Lung (tissue), 17 donors: ENCODE measurements at places on chromosomes 1 and 21.
A peak's percentile ranks its signal among the peaks of the same experiment; 100 is the strongest.

DNA sequence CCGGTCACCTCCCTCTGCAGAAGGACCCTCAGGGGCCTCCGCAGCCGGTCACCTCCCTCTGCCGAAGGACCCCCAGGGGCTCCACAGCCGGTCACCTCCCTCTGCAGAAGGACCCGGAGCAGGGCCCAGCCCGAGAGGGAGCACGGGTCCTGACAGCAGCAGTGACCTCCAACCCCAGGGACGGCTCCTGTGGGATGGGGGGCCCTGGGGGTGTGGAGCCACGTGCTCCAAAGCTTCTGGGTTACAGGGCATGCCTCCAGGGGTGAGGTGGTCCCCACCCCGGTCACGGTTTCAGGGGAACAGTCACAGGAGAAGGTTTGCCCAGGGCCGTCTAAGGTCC lies 40.3 kb downstream of the SLC19A1 start:
- DNase-seq, result no peak

DNA sequence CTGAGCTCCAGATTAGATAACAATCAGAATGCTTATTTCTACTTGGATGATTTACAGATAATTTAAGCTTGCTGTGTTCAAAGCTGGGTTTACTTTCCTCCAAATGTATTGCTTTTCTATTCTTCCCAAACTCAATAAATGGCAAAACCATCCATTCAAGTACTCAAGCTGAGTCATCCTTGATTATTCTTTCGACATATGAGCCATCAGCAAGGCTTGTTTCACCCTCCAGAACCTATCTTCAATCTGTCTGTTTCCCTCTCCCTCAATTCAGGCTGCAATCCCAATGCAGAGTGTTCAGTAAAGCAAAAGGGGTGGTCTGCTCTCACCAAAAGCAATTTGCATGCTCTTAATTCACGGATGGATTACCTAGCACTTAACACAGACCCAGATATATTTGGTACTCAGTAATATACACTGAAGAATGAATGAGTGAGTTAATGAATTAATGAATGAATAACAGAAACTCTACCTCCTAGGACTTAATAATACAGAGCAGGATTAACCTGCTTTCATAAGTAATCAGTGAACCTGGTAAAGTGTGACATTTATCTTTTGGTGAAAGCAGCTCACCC lies 41.9 kb downstream of the DDR2 start:
- no peak for DNase-seq

GRCh38 chr1:91650764-91651163 lies 150.1 kb downstream of the CDC7 start:
- peak; percentile 89 for DNase-seq

GRCh38 chr1:160724465-160725242 lies 13.0 kb upstream of the CD48 start:
- no peak for DNase-seq

GRCh38 chr1:199978408-199978940 lies 49.0 kb upstream of the NR5A2 start:
- DNase-seq, result no peak

GRCh38 chr1:19710825-19711611 lies 46.3 kb downstream of the HTR6 start:
- no peak for DNase-seq

DNA sequence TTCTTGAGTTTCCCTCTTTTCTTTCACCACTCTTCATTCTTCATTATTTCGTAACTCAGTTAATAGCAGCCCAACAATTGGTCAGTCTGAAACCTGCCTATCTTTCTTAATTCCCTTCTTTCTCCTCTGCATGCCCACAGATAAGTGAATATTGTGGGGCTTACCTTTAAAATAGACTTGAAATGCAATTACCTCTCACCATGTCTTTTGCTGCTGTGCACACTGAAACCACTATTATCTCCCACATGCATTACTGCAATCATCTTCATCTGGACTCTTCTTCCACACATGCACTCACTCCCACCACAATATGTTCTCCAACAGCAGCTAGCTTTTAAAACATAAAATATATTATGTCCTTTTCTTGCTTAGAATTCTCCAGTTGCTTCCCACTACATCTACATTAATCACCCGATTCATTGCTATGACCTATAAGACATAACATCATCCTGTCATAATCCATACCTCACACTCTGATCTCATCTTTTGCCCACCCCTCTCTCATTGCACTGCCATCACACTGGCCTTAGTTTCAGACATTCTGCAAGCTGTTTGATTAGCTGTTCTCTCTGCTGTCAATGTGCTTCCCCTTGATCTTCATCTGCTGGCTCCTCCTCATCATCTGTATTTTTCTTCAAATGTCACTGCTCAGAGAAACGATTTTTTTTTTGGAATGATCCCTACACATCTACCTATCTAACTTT lies 304.8 kb downstream of the PTPRC start:
- DNase-seq, result no peak

DNA sequence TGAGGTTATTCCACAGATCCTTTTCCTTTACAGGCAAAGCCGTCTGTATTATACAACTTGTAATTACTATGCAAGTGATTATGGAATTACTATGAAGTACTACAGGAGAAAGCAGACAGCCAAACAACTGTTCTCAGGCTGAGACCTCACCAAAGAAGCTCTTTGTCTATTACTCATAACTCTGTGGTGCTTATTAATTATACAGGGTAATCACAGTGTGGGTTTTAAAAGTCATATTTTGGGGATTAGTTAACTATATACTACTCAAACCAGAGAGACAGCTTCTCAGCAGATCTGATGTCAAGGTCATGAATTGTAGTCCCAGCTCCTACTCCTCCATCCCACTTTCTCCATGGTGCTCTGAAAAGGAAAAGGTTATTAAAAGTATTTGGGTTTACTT lies 49.6 kb downstream of the CTTNBP2NL start:
- DNase-seq, result no peak

DNA sequence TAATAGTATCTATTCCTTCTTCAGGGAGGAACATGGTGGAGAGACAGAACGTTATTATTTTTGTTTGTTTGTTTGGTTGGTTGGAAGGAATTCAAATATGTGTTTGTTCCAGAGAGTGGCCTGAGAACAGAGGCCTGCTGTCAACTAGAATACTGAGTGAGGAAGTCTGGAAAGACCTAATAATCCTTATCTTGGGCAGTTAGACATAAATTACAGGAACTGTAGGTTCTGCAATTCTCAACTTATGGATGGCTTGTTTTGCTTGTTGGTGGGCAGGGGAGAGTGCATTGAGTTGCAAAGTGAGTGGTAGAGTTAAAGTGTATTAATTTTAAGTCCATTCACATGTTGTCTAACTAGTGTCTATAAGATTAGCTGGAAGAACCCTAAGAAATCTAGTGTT lies 197.6 kb downstream of the BACH1 start:
- no peak for DNase-seq

DNA sequence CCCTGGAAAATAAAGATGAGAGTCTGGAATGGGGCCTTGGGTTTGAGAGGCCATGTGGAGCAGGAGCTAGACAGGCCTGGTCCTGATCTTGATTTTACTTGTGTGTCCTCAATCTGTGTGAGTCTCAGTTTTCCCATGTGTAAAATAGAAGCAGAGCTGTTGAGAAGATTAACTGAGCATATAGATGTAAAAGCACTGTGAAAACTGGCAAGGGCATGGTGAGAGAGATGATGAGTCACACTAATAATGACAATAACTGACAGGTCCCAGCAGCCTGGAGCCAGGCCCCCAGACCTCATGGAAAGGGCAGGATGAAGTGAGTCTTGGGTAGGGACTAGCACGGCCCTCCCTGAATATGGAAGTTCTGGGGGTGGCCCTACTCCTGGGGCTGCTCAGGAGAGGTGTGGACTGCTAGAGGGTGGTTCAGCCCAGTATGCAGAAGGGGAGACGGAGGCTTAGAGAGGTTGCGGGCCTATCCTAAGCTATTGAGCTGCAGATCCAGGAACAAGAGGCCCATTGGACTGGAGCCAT lies 2.8 kb upstream of the AHDC1 start:
- DNase-seq, result no peak

GRCh38 chr1:87464022-87464490 lies 135.4 kb downstream of the LMO4 start:
- DNase-seq, result peak; percentile 54

DNA sequence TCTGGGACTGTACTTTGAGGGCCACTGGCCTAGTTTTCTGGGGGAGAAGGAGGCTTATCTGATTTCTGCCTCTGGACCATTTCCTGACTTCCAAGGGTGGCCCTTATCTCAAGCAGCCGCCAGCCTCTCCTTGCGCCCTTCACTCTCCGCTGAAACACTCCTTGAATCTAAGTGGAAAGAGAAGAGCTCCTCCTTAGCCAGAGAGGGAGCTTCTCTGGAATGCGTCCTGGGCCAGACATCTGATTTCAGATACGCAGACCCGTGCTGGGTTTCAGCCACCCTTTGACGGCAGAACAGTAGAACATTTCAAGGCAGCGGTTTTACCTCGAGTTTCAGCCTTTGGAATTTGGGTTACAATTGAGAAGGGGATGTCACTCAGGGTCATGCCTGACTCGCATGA lies 308.0 kb downstream of the CAMTA1 start:
- DNase-seq, result no peak

- no peak for DNase-seq
Measured at GRCh38 chr1:192559115-192560006, 16.2 kb upstream of the RGS1 start.

DNA sequence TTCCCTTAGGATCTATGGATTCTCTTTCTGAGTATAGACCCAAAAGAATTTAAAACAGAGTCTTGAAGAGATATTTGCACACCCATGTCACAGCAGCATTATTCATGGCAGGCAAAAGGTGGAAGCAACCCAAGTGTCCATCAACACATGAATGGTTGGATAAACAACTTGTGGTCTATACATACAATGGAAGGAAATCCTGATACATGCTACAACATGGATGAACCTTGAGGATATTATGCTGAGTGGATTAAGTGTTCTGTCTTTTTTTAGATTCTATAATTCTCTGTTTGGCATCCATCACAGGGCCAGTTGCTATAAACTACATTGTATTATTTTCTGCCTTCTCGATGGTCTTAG lies 39.8 kb downstream of the PTPN14 start:
- no peak for DNase-seq

- DNase-seq, result no peak
Measured at GRCh38 chr1:165960881-165961280, 133.5 kb downstream of the UCK2 start.

- no peak for DNase-seq
Measured at GRCh38 chr1:212004895-212005608, 30.3 kb downstream of the INTS7 start.

DNA sequence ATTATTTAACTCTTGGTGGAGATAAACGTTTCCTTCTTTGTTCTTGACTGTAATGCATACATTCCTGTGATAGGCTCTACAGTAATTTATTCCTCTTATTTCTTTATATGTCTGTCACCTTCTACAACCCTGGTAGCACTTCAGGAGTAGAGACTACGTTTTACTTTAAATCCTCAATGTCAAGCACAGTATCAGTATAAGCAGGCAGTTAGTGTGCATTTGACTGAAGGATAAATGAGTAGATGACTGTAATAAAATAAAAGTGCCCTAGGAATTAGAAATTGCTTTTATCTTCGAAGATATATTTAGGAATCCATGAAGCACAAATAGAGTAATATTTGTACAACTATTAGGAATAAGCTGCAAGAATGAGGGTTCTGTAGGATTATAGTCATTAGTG lies 599.6 kb upstream of the PRMT6 start:
- DNase-seq, result no peak

- peak; percentile 34 for DNase-seq
Measured at GRCh38 chr1:153697191-153698019, 18.9 kb downstream of the NPR1 start.

- DNase-seq, result peak; percentile 95
Measured at GRCh38 chr1:9561429-9561828, 22.2 kb downstream of the SLC25A33 start.

DNA sequence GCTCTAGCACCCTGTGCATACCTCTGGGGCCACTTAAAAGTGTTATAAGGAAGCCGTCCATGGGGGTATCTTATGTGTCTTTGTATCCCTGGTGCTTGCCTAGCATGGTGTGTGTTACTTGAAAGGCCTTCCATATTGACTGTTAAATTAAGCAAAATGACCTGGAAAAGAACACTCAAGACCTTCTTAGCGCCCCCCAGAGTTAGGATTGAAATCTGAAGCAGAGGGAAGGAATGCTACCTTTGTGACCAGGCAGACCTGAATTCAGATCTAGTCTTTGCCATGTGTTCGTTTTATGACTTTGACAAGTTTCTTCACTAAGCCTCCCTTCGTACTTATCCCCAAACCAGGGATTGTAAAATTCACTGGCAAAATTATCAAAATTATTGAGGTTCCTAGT lies 59.9 kb downstream of the SLC22A15 start:
- no peak for DNase-seq

DNA sequence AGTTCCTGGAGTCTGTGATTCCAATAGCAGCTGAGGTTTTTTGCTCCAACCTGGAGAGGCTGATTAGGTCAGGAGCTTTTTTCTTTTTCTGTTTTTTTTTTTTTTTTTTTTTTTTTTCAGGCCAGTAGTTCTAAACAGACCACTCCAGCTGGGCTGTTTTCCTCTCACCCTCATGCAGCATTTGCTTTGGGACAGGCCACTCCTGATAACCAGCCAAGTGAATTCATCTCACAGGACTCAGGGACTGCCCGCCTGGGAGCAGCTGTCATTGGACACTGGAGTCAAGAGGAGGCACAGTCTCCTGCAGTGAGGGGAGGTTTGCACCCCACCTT lies 22.9 kb downstream of the PLXNA2 start:
- peak; percentile 99 for DNase-seq

DNA sequence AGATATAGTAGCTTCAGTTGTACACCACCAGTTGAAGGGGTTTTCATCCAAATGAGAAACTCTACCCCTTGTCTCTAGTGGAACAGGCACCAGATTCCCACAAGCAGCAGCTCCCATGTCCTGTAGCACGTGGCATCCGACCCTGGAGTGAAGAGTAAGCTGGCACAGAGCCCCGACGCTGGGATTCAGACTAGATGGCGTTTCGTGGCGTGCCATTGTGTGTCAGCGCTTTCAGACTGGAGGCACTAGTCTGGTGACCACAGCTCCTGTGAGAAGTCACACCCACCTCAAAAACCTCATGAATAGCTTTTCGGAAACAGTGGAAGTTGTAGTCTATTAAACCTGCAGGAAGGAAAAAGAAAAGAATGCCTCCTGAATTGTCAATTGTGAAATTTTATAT lies 20.2 kb downstream of the RRAGC start:
- no peak for DNase-seq
